ENCODE measurements at places on chromosomes 7 and 10. TPM values are rescaled to one million over a fixed set of nuclear protein-coding genes. Genes with fewer than 3 reads are reported as not detected.
A peak's percentile ranks its signal among the peaks of the same experiment; 100 is the strongest.

Gene ZP3
- total RNA-seq: 2.6 TPM

Gene GIMAP6
- total RNA-seq: under 0.01 TPM

Gene SPDYE9
- not detected for total RNA-seq

Gene FASTK
- 69.5 TPM for total RNA-seq

Gene KCNMA1
- total RNA-seq: 103 TPM

Gene HTRA1
- total RNA-seq: 109 TPM

Gene PAPOLB
- under 0.01 TPM for total RNA-seq

Gene PKD1L1
- under 0.01 TPM for total RNA-seq

Gene AGR3
- total RNA-seq: not detected

- no peak for DNase-seq
Measured at GRCh38 chr7:8131694-8132605, 130.0 kb downstream of the ICA1 start.

DNA sequence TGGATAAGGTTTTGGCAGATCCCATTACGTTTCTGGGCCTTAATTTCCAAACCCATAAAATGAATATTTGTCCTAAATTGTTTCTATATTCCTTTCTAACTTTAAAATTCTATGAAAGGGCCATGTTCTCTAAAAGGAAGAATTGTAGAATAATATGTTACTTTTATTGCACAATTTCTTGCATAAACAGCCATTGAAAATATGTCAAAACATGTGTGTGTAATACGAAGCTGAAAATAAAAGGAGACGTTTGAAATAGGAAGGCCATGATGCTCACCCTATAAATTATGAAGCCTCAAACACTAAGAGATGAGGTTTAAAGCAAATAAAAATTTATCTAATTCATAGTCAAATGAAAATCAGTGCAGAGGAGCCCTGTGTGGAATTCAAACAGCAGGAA, 145.0 kb upstream of the LRRTM3 start:
- DNase-seq: peak; percentile 55

- no peak for DNase-seq
Measured at GRCh38 chr10:29920408-29921070, 138.8 kb downstream of the JCAD start.

- DNase-seq: no peak
Measured at GRCh38 chr7:150877536-150877935, 25.2 kb downstream of the AOC1 start.

GRCh38 chr7:43594020-43594419, 11.1 kb downstream of the STK17A start:
- no peak for DNase-seq

- DNase-seq: peak; percentile 43
Measured at GRCh38 chr10:93916257-93917063, 22.7 kb downstream of the SLC35G1 start.

DNA sequence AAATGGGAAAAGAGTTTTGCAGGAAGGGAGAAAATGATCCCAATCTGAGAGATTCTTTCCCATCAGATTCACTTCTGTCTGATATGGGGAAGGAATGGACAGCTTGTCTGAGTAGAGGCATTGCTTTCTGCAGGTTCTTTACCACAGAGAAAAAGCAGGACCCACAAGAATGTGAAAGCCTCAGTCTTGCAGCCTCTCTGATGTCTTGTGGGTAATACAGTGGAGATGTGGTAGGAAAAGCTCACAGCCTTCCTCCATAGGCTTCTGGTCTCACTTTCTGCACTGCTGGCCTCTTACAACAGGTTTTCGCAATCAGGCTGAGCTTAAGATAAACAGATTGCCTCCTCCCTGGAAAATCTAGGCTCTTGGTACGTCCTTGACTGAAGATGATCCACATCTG, 551 bp downstream of the IFIT1 start:
- DNase-seq: peak; percentile 95

- DNase-seq: no peak
Measured at GRCh38 chr7:107960272-107960671, 42.7 kb downstream of the LAMB1 start.

- peak; percentile 92 for DNase-seq
Measured at GRCh38 chr10:62224606-62225005, 44.0 kb downstream of the RTKN2 start.

DNA sequence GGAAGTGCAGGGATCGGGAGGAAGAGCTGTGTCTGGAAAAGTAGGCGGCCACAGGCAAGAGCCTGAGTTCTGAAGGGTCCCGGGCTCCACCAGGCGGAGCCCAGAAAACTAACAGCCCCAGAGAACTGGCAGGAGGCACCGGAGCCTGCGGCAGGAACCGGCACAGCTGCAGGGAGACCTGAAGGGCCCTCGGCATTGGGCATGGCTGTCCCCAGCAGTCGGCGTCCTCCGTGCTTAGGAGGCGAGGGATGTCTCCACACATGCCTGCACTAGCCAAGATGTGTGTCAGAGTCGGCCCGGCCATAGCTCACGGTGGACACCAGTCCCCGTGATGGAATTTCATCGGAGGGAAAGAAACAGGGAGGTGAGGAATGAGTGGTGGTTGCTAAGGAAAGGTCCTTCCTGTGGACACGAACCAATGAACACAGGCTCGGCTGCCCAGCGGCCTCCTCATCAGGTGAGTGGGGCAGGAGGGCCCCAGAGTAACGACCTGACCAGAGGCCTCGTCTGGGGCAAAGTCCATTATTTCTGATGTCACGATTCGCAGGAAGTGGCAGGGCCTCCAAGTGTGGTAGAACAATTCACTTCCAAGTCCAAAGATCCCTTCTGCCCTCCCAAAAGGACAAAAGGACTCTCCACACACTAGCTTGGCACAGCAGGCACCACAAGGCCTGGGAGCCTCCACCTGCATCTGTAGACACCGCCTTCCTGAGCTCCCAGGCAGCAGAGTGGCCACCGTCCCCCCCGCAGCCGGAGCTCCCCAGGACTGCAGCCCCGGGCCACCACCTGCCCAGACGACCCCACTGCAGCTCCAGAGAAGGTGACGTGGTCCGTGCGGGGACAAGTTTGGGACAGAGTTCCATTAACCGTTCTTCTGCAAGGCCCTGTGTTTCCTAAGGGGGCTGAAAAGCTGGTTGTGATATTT, 444.2 kb downstream of the PTPRN2 start:
- DNase-seq: no peak

Data from fibroblast of lung (primary cell).